ENCODE measurements at places on chromosomes 2 and 18.

DNA sequence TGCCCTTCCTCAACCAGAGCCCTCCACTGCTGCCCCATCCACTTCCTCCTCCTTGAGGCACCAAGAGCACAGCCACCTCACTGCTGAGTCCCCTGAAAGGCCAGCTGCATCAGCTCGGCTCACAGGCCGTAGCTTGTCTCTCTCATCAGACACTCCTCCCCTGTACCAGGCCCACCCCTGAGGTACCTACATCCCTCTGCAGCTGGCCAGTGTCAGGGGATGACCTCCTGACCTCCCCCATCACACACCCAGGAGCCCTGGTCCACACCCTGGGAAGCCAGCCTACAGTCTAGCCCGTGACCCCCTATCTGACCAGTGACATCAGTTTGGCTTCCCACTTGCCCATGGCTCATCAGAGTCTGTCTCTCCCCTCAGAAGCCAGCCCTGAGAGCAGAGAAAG lies 205.6 kb downstream of the TNS1 start:
- no peak for DNase-seq

DNA sequence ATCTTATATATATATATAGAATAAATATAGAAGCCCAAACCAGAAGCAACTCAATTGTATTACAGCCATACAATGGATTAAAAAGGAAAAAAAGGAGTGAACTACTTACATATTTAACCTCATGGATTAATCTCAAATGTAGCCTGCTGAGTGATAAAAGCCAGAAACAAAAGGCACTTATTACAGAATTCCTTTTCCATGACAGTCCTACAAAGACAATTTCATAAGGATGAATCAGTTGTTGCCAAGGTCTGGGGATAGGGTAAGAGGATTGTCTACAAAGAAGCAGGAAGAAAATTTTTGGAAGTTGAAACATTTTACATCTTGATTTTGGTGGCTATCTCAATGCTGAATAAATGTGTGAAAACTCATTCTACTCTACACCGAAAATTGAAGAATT lies 103.9 kb upstream of the DCC start:
- DNase-seq, result no peak

- no peak for DNase-seq
Observed at GRCh38 chr2:222322236-222322635, 23.4 kb upstream of the PAX3 start.

DNA sequence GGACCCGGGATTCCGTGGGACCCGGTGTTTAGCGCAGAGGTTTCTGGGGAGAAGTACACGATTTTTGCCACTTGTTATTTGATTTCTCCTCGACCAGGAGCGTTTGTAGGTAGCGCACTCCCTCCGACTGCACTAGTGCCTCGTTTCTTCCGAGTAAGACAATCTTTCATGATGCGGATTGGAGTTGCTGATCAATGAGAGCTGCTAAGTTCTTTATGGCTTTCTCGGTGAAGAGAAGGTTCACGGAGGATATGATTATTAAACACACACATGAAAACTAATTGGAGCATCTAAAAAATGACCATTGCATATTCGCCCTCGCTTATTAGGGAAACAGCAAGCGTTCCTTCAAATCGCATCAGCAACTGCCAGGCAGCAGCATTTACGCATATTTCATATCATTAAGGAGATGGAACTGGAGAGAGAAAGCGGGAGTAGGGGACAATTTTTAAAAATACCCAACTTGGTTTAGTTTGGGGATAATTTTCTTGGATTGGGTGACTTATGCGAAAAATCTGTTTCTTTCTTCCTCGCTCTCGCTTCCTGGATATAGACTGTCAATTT lies 616 bp downstream of the EML6 start:
- DNase-seq, result no peak

- DNase-seq, result no peak
Observed at GRCh38 chr2:239039479-239039861, 191.6 kb downstream of the TWIST2 start.

GRCh38 chr2:5914811-5915611 lies 222.8 kb downstream of the SOX11 start:
- DNase-seq, result no peak

DNA sequence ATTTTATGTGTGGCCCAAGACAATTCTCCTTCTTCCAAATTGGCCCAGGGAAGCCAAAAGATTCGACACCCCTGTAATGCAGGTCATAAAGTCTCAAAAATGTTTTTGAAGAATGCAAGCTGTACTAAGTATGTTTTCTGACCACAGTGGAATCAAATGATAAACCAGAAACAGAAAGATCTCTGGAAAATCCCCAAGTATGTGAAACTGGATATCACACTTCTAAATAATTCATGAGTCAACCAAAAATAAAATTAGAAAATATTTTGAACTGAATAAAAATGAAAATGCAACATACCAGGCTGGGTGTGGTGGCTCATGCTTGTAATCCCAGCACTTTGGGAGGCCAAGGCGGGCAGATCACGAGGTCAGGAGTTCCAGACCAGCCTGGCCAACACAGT lies 34.1 kb upstream of the UBE2F start:
- DNase-seq, result no peak

GRCh38 chr2:75153221-75153620 lies 46.1 kb downstream of the TACR1 start:
- peak; percentile 52 for DNase-seq

GRCh38 chr2:210007895-210008294 lies 5.5 kb downstream of the RPE start:
- DNase-seq, result no peak

DNA sequence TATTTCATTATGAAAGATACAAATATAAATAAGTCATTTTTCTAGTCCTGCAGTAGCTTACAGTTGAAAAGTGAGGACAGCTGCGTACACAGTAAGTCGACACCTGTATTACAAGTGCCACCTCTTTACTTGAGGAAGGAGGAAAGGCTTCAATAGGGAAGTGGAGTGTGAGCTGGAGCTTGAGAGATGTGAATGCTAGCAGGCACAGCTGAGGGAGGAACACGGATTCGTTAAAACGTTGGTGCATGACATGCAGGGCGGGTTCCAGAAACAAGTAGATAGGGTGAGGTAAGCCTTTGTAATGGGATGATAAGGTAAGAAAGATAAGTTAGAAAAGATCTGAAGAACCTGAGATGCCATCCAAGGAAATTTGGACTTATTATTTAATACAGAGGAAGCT lies 98.1 kb upstream of the CSRNP3 start:
- DNase-seq, result peak; percentile 75

DNA sequence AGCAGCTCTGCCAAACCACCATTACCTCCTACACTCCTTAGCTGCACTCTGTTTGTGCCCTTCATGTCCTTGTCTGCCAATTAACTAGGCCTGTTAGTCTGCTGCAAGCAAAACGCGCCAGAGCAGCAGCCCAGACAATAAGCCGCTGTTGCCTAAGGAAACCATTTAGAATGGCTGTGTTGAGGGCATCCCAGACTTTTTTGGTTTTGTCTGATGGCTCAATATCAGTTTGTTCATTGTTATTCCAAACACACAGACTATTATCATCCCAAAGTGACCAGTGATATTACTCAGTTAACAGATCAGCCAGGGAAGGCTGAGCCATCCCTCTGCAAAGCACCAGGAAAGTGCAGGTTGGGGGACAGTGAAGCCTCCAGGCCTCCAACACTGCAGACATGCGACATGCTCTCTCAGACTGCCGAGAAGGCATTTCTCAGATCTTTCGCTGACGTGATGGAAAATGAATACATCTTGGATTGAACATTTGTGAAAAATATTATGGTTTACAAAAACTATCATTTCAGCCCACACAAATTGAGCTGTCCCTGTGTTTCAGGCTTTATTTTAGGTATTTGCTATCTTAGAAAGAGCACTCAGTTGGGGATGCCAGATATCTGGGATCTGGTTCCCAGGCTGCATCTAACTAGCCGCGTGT lies 182.0 kb upstream of the HNRNPA3 start:
- DNase-seq, result no peak

- DNase-seq, result no peak
Observed at GRCh38 chr2:8437228-8437948, 244.5 kb upstream of the ID2 start.

- no peak for DNase-seq
Observed at GRCh38 chr18:54159906-54160305, 64.6 kb downstream of the MBD2 start.

DNA sequence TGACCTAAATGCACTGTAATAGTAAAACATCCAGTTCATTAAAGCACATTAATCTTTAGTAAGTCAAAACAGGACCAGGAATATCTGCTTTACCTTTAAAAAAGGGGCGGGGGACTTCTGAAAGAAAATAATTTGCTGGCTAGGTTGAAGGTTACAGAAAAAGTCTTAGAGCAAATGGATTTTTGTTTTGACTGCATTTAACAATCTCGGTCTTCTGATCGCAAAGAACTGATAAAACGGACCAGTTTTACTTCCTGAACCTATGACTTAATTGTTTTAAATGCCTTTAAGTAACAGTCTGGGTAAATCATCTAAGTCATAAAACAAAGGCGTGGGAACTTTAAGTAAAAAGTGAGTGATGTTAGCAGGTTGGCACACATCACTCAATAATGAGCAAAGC lies 783 bp downstream of the BUB1 start:
- no peak for DNase-seq

DNA sequence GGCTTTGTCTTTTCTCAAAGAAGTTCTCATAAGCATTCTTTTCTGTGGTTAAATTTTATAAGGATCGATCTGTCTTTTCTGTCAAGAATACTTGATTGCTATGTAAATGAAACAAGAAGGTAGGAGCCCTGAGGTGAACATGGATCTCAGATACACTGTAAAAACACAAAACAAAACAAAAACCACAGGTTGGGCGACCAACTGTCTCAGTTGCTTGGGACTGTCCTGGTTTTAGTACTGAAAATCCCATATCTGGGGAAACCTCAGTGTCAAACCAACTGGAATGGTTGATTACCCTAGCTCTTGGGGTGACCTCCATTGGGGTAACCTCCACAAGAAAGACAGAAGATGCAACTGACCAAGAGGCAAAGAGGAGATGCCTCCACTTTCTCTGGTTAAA lies 55.8 kb upstream of the TMEM178A start:
- DNase-seq, result no peak

- DNase-seq, result no peak
Observed at GRCh38 chr2:215262741-215263362, 49.0 kb upstream of the ATIC start.

GRCh38 chr2:181836583-181836982 lies 54.9 kb upstream of the ITPRID2 start:
- DNase-seq, result no peak

GRCh38 chr2:105544591-105545377 lies 145.9 kb upstream of the FHL2 start:
- DNase-seq, result no peak

DNA sequence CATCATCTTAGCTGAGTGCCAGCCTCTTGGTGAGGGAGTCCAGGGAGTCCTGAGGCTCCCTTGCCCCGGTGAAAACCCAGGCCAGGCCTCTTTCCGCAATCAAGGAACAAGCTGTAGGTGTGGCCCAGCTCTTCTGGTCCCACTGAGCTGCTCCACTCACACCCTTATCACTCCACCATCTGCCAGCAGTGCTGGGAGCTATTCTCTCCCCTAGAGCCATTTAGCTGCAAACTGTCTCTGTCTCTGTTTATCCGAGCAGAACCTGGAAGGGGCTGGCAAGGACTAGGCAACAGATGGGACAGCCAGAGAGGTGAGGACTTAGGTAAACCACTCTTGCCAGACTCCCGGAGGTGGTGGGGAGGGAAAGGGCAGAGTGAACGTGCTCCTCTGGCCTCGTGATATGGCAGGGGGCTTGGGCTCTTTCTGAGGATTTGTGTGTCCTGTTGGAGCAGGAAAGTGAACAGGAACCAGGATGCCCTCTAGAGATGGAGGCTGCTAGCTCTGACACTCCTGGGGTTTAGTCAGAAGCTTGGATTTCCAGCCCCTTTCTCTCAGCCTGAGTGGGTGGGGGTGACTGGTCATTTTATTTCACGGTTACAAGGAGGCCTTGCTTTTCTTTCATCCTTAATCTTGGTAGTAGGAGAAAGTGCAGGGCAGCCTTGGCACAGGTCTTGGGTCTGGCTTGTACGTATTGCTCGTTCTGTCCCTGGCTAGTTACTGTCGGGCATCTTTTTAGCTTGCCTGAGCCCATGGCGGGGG lies 19.6 kb downstream of the B3GNT2 start:
- no peak for DNase-seq

- no peak for DNase-seq
Observed at GRCh38 chr2:126658905-126659561, 3.1 kb downstream of the GYPC start.

GRCh38 chr2:57575700-57576268 lies 470.8 kb upstream of the VRK2 start:
- DNase-seq, result no peak

GRCh38 chr2:66464930-66465637 lies 30.2 kb downstream of the MEIS1 start:
- no peak for DNase-seq
